ENCODE measurements at places on chromosomes 12 and 14.

DNA sequence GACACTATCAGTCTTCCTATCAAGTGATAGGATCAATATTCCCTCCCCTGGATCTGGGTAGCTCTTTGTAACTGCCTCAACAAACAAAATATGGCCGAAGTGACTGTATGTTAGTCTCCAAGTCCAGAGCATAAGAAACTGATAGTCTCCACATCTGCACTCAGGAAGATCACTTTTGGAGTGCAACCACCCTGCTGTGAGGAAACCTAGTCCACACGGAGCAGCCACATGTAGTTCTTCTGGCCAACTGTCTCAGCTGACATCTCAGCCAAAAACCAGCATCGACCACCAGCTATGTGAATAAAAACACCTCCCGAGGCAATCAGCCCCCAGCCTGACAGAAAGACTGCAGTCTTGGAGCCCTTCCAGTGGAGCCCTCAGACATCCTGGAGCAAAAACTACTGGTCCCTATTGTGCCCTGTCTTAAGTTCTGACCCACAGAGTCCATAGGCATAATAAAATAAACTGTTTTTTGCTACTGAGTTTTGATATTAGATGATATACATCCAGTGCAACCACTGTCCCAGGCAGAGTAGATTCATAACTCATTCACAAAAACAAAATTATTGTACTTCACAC is 143.8 kb downstream of the MED13L start:
- no peak overlapping the region for H3K27ac ChIP-seq
- peaks cover 7% of the 10 kb centered on the region for H3K4me1 ChIP-seq
- H3K4me3 ChIP-seq, result no peak overlapping the region
- no peak for DNase-seq

DNA sequence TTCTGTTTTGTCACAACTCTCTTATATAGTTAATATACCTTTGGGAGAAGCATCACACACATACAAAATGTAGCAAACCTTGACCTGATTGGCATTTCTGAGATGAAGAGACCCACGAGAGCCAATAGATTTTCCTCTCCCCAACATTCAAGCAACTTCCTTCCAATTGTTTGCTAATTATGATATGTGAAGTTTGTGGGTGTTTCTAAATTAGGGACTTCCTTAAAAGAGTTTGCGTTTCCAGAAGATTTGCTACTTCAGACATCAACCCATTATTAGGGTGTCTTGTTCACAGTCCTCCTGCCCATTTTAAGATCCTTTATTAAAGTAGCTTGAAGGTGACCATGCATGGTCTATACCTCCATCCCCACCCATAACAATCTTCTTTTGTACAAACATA is 9.4 kb downstream of the AICDA start:
- no peak overlapping the region for H3K4me3 ChIP-seq
- no peaks in the 10 kb centered on the region for H3K36me3 ChIP-seq
- H3K27ac ChIP-seq, result no peak overlapping the region

GRCh38 chr14:21279783-21280182 is at the start of gene RPGRIP1:
Gene RPGRIP1 (plus strand): TSS chr14:21280083. CDS start chr14:21287977, 7,894 bp downstream.
- H3K27ac ChIP-seq, result no peak within 1 kb of the TSS
- no peak for DNase-seq
- no peak within 1 kb of the TSS for H3K4me3 ChIP-seq
- H3K4me1 ChIP-seq, result no peaks in the 10 kb centered on the region
- H3K36me3 ChIP-seq, result no peaks in the 10 kb centered on the region

DNA sequence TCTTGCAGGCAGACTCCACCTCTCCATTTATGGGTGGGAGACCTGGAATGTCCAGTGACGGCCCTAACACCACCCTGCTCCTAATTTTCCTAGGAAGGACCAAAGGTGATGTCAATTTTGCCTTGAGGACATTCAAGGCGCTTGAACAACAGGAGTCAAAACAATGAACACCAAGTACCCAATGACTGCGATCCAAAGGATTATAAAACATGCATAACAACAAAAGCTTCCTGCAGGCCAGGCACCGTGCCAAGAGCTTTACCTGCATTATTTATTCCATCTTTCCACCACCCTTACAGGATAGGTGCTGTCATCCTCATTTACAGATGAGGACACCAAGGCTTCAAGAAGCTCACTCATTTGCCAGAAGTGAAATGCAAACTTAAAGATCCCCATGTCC is 15.2 kb upstream of the FOXN3 start:
- DNase-seq, result no peak
- H3K27ac ChIP-seq, result no peak overlapping the region

Data from effector memory CD4-positive, alpha-beta T cell (primary cell).